Cardiac septum (tissue), 1 donor: ENCODE measurements at places on chromosomes 1 and 21. TPM values are rescaled to one million over a fixed set of nuclear protein-coding genes. Genes with fewer than 3 reads are reported as not detected.
A peak's percentile ranks its signal among the peaks of the same experiment; 100 is the strongest.

DNA sequence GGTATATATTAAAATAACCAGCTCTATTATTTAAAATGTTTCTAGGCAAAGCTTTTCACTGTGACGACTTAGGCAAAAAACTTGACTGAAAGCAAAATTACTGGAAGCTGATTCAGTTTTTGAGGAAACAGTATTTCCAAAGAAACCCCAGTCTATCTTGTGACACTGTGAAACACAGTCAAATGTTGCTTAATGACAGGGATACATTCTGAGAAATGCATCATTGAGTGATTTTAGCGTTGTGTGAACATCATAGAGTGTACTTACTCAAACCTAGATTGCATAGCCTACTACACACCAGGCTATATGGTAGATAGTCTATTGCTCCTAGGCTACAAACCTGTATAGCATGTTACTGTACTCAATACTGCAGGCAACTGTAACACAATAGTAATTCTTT lies 116.9 kb upstream of the KCNK1 start:
- DNase-seq = no peak

DNA sequence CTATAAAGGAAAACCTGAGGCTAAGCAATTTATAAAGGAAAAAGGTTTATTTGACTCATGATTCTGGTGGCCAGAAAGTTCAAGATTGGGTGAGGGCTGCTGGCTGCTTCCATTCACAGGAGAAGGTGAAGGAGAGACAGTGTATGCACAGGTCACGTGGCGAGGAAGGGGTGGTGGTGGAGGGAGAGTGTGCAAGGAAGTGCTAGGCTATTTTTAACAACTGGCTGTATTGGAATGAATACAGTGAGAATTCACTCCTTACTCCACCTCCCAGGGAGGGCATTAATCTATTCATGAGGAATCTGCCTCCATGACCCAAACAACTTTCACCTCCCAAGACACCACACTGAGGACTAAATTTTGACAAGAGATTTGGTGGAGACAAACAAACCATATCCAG lies 51.0 kb downstream of the SYDE2 start:
- no peak for DNase-seq

DNA sequence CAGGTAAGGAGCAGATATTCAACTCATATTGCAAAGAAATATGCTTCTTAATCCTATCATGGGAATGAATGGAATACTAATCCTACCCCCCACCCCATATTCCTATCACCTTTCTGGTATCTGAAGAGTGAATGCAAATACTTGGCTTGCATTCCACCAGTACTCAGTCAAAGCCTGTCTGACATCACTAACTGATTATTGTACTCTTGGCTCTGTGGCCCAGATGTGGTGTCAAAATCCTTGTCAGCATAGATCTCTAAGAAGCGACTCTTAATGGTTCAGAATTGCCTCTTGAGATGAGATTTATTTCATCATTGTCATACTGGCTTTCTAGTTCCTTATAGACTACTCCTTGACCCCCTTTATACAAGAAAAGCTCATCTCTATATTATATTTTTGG lies 604.6 kb downstream of the ADGRL2 start:
- no peak for DNase-seq

DNA sequence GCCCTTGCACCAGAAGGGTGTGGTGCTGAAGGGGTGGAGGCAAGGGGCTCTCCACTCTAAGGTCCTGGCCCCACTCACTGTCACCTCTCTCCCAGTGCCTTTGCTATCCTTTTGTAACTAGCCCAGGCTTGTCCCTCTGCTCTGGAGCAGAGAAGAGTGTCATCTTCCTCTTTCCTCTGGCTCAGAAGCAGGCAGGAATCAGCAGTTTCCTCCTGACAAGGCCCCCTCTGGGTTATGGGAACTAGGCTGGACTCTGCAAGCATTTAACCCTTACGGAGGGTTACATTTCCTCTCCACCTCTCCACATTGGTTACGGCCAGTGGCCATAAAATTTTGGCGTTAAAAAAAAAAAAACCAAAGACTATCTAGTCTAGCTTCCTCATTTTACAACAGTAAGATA lies 30.4 kb downstream of the PLXNA2 start:
- DNase-seq = no peak

- DNase-seq = no peak
Measured at GRCh38 chr1:208202333-208202995, 41.7 kb downstream of the PLXNA2 start.

GRCh38 chr21:35036465-35037383 lies 12.4 kb downstream of the RUNX1 start:
- DNase-seq = no peak

DNA sequence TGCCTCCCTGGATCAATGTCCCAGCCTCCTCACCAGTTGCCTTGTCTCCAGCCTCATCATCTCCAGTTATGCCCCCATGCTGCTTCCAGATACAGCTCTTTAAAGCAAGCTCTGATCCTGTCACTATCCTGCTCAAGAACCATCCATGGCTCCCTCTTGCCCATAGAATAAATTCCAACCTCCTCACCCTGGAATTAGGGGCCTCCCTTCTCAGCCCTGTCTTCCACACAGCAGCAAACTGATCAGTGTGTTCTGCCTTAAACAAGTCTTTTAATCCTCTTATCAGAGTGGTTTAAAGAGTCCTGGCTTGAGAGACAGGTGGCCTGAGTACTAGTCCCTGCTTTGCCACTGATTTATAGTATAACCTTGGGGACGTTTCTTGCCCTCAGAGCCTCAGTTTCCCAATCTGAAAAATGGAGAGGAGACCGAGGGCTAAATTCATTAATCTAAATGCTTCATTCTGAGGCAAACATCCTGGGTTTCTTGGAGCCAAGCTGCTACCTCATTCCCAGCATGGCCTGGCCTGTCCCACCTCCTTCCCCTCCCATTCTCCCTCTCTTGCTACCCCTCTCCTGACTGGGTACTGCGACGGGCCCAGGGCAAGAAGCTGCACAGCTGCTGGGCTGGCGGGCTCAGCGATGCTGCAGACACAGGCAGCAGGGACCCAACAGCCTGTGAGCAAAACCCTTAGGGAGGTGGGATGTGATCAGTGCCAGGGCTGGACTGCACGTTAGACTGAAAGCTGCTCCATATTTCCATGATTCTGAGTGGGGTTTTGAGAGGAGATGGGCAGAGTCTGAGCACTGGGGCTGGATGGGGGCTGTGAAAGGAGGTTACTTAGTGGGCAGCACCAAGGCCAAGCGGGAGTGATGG lies 221.4 kb downstream of the PTPRU start:
- peak; percentile 55 for DNase-seq

DNA sequence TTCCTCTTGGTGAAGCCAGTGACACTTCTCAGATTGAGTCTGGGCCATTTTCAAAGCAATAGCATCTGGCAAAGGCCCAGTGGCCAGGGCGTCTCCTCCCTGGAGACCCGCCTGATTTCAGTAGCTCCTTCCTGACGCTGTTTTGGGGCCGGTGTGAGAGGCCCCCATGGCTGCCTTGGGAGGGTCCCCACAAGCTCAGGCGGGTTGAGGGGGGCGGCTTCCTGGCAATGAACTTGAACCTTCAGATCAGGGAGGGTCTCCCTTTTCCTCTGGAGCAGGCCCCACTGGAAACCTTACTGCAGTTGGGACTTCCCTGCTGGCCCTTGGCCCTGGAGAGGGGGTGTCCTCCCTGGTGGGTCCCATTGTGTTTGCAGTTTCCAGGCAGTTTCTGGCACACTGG lies 121.2 kb downstream of the CRYAA start:
- DNase-seq = peak; percentile 73

DNA sequence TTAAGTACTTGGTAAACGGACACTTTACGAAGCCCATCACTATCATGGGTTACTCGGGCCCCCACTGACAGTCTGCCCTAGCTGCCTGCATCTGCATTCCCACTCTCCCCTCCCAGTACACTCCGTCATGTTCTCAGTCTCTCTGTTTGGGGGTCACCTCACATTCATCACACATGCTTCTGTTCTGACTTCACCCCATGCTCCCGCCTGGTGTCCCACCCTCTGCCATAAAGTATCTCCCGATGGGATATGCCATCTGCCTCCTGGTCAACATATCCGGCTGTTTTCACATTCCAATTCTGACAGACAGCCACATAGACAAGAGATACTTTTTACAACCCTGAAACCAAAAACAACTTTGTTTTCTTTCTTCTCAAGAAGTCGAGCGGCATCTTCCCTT lies 1.0 kb downstream of the OLFML2B start:
- DNase-seq = no peak

DNA sequence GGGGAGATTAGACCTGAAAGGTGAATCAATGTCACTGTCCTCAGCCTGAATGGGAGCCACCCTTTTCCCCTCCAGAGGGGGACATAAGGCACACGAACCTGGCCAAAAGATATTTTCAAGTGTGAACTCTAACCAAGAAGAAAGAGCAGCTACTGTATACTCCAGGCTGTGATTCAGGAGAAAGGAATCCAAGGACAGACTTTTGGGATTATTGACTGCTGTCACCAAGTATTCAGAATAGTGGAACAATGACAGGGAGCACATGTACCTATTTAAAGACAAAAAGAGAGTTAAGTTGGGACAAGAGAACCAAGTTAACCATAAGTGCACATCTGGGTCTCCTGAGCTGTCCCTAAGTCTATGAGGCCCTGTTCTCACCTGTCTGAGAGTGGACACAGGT lies 2.4 kb downstream of the ICMT start:
- no peak for DNase-seq

DNA sequence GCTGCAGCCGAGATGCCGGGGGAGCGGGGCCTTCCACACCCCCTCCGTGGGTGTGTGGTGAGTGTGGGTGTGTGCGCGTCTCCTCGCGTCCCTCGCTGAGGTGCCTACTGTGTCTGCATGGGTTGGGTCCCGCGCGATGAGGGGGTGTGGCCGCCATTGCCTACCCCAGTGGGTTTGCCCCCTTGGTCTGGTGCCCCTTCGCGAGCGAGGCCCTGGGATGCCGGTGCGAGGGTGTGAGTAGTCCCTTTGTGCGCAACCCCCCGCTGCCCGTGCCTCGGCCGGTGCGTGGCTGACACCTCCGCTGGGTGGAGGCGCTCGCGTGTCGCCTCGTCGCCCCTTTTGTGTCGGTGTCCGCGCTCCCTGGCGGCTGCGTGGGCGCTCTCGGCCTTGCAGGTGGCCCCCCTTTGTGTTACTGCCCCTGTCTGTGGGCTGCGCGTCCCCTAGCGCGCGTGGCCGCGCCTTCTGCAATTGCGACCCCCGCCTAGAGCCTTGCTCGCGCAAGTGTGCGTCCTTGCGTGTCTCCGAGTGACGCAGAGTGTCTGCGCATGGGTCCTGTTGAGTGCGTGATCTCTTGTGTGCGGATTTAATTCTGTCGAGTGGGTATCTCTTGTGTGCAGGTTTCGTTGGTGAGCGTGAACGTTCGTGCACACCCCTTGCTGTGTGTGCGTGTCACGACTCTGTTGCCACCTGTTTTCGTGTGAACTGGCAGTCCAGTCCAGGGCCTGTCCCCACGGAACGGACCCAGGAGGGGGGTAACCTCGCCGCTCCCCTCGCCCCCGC lies 553 bp downstream of the TTC3 start:
- DNase-seq = peak; percentile 79

GRCh38 chr1:222068937-222069336 lies 327.0 kb upstream of the DUSP10 start:
- DNase-seq = no peak

GRCh38 chr1:53336146-53336545 lies 8.3 kb upstream of the LRP8 start:
- DNase-seq = no peak

DNA sequence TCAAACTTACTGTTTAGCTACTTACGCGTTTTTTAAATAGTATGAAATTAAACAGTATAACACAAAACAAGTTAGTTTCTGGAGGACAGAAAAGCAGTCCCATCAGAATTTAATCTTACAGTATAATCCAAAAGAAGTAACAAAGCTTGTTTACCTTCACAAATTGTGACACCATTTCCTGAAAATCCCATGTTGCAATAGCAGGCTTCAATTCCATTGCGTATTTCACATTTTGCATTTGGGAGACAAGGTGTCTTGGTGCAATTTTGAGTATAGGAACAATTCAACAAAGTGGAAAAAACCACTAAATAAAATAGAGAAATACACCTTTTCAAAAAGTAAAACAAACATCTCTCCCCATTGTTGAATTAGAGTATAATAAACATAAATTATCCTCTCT lies 1.6 kb downstream of the ADGRL4 start:
- DNase-seq = no peak

DNA sequence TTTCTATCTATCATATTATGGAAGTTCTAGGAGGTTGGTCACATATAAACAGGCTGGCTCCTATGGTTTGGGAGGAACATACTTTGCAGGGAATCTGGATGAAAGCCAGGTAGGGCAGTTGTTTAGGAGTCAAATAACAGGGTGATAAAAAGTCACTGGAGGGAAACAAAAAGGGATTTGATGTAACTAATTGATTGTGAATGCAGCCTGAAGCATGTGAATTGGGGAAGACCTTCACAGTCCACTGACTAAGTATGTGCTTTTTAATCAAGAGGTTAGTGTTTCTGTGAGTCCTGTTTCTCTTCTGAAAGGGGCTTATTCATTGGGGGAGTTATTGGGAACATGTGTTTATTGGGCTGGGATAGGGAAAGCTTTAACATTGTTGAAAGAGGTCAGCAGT lies 41.3 kb downstream of the HMCN1 start:
- DNase-seq = no peak

DNA sequence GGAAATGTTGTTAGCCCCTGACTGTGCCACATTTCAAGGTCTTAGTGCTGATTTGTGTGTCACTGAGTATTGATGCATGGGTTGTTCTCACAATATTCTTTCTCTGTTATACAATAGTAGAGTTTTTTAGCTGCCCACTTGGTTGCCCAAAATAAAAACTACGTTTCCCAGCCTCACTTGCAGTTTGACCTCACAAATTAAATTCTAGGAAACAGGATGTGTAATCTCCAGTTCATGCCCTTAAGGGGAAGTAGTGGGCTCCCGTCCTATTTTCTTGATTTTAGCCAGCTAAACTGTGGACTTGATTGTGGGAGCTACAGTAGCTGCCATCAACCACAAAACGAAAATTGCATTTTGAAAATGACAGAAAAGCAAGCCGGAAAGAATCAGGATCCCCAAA lies 27.3 kb upstream of the LAMC1 start:
- no peak for DNase-seq

DNA sequence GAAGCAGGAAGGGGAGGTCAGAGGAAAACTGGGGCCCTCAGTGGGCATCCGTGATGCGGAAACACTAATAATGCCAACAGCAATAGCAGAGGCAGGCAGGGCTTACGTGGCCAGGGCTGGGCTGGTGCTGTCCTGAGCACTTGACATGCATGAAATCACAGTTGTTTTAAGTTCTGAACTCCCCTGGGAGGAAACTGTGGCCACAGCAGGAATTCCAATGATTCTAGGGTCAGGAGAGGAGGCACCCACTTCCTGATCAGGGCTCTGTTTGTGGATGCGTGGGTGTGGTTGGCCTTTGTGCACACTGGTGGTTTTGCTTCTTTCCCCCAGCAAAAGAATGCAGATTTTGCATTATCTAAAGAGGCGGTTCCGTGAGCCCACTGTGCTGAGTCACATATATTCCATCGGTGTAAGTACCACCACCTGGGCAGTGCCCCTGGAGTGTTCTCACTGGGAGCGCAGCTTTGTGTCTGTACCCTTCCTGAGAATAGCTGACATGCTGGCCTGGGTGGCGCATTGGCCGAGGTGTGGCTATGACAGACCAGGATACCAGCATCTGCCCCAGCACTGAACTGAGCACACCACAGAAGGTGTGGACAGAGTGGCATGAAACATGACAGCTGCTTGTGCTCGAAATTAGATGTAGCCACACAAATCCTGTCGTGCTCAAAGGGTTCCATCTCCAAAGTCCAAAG lies 71.0 kb downstream of the PDE9A start:
- no peak for DNase-seq

The IFNLR1 gene
- 2.3 TPM for total RNA-seq

The RASAL2 gene
- 45.8 TPM for total RNA-seq

The CHI3L1 gene
- total RNA-seq = 7.4 TPM

The TRNP1 gene
- total RNA-seq = 42.2 TPM

The PROK1 gene
- 0.46 TPM for total RNA-seq

The NUP210L gene
- total RNA-seq = 0.48 TPM
